ENCODE measurements at places on chromosomes 7 and 10.

DNA sequence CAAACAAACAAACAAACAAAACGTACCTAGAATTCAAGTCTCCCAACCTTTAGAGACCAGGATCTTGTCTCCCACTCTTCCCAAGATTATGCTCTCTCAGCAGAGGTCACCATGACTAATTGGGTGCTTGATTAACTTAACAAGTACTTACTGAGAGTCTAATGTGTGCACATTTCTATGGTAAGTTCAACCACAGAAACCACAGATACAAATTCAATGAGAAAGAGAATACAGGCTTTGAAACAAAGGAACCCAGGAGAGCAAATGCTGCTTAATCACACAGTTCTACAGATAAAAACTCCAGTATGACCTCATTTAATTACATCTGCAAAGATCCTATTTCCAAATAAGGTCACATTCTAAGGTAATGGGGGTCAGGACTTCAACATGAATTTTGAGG is 142.8 kb downstream of the DNAJC1 start:
- DNase-seq: no peak

GRCh38 chr10:86192691-86193090 is 173.9 kb downstream of the GRID1 start:
- DNase-seq: no peak

DNA sequence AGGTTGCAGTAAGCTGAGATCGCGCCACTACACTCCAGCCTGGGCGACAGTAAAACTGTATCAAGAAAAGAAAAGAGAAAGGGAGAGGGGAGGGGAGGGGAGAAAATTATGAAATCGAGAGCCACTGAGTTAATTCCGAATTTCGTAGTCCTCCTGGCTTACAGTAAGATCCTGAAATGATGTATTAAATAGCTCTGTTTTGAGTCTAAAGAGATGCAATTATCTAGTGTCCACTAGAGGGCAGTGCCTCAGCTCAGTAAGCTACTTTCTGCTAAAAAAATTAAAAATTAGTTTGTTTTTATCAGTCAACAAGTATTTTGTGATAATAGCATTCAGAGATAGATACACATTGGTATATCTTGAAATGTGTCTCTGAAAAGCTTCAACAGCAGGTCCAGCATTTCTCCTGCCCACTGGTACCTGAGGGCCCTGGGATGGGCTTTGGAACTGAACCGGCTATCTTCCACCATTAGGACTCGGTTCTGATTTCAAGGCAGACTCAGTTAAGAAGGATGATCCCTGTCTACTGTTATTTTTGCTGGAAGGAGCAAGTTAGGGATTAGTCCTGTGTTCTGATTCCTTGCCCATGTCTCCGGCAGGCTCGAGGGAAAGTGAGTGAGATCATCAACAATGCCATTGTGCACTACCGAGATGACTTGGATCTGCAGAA is 19.5 kb downstream of the TSPAN33 start:
- no peak for DNase-seq

GRCh38 chr7:30462179-30462578 is 16.4 kb downstream of the NOD1 start:
- DNase-seq: no peak

DNA sequence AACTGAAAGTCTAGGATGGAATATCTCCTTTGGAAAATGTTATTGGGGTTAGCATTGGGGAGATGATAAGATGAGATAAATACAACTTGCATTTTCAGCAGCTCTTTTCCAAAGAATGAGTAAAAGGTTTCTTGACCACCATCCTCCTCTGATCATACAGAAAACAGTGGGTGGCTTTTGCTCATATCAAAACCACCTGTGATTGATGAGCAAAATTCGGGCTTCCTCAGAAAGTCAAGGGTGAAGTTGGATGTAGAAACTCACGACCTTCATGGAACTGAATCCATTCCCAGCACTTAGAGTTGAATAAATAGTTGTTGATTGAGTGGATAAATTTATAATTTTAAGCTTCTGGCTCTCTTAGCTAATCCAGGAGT is 158.4 kb downstream of the DNAJB6 start:
- DNase-seq: no peak

- DNase-seq: no peak
Measured at GRCh38 chr7:36599645-36600313, 124.5 kb downstream of the AOAH start.

- no peak for DNase-seq
Measured at GRCh38 chr7:4790516-4790991, 15.1 kb downstream of the AP5Z1 start.

DNA sequence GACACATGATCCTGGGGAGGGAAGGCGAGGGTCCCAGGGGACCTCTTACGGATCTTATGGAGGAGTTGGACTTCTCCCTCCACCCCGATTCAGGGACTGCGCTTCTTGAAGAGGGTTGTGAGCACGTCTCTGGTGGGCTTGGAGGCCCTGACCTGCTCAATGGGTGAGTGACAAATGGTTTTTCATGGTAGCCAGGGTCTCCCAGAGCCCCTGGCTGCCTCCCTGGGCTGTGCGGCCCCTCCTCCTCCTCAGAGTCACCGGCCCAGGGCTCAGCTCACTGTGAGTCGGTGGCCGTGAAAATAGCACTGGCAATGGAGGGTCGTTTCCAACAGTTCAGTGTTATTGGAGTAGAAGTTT is 26.6 kb downstream of the INPP5A start:
- DNase-seq: no peak

DNA sequence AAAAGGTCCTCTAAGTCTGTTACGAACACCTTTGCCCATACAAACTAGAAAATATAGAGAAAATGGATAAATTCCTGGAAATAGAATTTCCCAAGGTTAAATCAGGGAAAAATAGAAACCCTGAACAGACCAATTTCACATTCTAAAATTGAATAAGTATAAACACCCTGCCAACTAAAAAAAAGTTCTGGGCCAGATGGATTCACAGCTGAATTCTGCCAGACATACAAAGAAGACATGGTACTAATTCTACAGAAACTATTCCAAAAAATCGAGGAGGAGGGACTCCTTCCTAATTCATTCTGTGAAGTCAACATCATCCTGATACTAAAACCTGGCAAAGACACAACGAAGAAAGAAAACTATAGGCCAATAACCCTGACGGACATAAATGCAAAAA is 400.4 kb upstream of the SEMA3A start:
- DNase-seq: no peak

DNA sequence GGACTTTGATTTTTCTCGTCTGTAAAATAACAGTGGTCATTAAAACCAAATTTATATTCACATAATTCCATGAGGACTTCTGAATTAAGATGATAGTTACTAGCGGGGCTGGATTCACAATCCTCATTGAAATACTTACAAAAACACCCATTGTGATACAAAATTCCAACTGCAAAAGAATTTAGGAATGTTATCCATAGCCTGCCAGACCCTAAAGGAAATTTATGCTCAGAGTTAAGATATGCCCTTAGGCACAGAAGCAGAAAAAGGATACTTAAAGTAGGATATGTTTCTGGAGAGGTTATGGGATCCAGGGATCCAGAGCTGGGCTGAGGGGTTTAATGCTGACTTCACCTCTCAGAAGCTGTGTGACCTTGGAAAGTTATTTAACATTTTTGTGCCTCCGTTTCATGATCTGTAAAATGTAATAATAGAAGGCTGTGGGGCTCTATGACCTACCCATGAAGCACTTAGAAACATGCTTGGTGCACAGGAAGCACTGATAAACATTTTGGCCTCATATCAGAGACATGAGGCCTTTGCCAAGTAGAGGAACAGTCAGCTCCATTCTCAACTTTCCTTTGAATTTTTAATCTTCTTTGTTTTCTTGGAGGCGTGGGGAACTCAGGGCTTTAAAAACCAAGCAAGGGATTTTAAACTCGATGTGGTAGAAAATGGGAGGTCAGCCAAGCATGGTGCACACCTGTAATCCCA is 744.7 kb downstream of the KCNMA1 start:
- DNase-seq: no peak

- DNase-seq: no peak
Measured at GRCh38 chr7:148882841-148883265, 1.2 kb downstream of the EZH2 start.

DNA sequence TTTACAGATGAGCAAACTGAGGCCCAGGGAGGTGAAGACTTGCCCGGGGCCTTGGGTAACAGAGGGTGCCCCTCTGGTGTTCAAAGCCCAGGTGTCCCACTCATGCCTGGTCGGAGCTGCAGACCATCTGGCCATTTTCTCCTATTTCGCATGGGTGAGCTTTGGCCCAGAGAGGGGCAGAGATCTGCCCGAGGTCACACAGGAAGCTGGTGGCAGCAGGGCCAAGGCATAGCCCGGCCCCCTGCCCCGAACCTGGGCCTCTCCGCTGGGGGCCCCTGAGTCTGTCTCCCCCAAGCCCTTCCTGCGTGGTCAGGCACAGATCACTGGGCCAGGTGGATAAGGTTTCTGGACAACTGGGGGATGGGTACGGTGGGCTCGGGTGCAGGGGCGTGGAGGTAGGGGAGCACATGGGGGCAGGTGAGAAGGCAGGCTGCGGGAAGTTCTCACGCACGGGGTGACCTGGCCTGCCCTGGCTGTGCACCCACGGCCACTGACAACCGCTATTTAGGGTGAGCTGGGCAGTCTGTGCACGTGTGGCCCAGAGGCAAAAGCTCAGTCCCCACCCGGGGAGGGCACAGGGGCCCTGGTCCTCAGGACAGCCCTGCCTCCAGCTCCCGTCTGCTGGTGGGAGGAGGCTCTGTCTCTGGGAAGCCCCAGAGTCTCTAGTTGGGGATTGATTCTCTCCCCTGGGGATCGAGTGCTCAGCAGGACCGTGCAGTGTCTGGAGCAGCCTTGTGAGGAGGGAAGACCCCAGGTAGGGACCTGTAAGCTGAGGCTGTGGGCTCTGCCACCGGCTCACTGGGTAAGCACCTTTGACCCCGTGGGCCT is 68.6 kb downstream of the UNCX start:
- DNase-seq: no peak

GRCh38 chr10:113151190-113151666 is 201.2 kb downstream of the TCF7L2 start:
- DNase-seq: no peak

DNA sequence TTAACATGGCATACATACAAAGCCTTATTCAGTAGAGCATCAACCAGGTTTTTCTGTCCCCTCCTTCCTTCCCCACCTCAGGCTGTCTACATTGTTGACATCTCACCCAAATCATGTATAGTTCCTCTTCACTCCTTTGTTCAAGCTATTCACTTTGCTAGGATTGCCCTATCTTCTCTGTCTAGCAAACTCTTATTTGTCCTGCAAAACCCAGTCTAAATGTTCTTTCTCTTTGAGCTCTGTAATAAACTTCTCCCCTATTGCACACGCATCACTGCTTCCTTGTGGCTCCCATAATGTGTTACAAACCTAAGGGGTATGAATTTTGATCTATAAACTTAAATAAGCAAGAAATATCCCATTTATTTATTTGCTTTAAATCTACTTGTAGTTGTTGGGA is 36.8 kb downstream of the MYPN start:
- no peak for DNase-seq

GRCh38 chr7:12222889-12223579 is 11.9 kb downstream of the TMEM106B start:
- no peak for DNase-seq

DNA sequence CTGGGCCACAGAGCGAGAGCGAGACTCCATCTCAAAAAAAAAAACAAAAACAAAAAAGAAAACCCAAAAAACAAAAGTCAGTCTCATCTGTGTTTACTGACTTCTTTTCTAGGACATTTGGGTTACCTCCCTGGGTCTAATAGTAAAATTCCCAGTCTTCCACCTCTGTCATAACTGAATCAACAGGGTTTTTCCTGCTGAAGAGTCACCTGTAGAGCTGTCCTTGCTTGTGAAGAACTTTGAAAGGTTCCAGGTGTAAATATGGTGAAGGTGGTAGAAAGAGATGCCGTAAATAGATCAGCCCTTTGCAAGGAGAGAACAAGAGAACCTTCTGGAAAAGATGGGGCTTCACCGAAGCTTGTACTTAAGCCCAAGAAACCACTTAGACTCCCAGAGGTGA is 112.7 kb upstream of the BTBD16 start:
- DNase-seq: no peak

GRCh38 chr10:124552691-124553276 is 91.2 kb downstream of the LHPP start:
- DNase-seq: no peak

- no peak for DNase-seq
Measured at GRCh38 chr10:89171996-89172395, 35.1 kb downstream of the CH25H start.

- no peak for DNase-seq
Measured at GRCh38 chr10:77287647-77288120, 349.9 kb downstream of the KCNMA1 start.

- DNase-seq: no peak
Measured at GRCh38 chr7:127953423-127954356, 77.5 kb downstream of the LRRC4 start.

DNA sequence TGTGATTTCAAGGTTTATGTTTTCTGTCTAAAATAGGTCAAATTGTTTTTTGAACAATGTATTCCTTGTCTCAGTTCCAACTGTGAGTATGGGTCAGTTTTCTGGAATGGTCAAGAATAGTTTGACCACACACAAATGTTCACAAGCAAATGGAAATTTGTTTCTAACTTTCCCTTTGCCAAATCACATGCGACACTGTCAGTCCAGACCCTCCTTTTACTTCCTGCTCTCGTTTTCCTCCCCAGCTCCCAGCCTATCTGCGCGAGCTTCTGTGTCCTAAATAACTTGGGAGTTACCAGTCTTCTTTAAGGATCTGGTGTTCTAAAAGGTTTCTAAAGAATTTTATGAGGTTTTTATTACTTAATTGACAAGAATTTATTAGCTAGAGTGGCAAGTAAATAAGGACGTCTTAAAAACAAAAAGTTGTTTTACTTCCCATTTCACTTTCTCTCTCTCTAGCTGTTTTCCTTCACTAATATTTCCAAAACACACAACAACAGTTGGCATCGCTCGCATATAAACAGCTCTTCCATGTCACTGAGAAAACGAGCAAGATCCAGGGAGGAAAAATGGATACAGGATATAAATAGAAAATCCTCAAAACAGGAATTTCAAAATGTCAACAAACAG is 266.1 kb upstream of the KLF6 start:
- no peak for DNase-seq

GRCh38 chr10:24205821-24206220 is 3.1 kb upstream of the KIAA1217 start:
- DNase-seq: no peak

- no peak for DNase-seq
Measured at GRCh38 chr7:142581341-142581740, 167.9 kb upstream of the PRSS1 start.

Measured in stimulated activated CD8-positive, alpha-beta memory T cell treated with anti-CD3 and anti-CD28 coated beads, Interleukin-4, amount 100 ng/mL, for 1 hour (primary cell).